DMS53 (cell line): ENCODE measurements at places on chromosomes 13 and 19.

DNA sequence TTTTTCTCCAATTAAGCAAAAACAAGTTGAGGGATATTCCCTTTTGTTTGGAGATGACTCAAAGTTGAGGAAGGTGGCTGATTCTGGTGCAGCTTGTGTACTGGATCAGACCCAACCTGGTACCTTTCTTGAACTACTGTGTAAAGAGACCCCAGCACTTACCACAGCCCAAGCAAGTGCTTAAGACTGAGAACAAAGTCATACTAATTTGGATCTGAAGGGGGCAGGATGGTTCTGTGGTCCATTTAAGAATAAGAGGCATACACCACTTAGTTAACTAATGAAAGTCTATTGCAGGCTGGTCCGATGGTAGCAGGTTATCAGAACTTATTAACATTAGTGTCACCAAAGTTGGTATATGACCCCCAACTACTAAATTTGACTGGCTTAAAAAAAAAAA lies 6.3 kb downstream of the THSD1 start:
- no peak for DNase-seq

- no peak for DNase-seq
Measured at GRCh38 chr19:4196587-4197148, 14.2 kb downstream of the ANKRD24 start.

DNA sequence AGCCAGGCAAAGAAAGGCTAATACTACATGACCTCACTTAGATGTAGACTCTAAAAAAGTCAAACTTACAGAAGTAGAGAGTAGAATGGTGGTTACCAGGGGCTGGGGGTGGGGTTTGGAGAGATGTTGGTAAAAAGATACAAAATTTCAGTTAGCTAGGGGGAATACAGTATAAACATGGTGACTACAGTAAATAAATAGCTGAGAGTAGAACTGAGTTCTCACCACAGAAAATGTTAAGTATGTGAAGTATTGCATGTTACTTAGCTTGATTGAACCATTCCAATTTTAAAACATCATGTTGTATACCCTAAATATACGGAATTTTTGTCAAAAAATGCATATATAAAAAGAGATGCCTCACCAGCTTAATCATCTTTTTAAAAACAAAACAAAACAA lies 67.5 kb upstream of the DOCK9 start:
- DNase-seq = no peak

DNA sequence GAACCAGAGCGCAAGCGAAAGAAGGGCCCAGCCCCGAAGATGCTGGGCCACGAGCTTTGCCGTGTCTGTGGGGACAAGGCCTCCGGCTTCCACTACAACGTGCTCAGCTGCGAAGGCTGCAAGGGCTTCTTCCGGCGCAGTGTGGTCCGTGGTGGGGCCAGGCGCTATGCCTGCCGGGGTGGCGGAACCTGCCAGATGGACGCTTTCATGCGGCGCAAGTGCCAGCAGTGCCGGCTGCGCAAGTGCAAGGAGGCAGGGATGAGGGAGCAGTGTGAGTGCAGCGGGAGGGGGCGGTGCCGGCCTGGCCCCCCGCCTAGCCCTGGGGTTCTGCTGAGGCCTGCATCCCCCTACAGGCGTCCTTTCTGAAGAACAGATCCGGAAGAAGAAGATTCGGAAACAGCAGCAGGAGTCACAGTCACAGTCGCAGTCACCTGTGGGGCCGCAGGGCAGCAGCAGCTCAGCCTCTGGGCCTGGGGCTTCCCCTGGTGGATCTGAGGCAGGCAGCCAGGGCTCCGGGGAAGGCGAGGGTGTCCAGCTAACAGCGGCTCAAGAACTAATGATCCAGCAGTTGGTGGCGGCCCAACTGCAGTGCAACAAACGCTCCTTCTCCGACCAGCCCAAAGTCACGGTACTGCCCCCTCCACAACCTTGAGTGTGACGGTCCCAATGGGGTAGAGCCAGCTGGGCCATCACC lies 2.1 kb downstream of the NR1H2 start:
- no peak for DNase-seq

DNA sequence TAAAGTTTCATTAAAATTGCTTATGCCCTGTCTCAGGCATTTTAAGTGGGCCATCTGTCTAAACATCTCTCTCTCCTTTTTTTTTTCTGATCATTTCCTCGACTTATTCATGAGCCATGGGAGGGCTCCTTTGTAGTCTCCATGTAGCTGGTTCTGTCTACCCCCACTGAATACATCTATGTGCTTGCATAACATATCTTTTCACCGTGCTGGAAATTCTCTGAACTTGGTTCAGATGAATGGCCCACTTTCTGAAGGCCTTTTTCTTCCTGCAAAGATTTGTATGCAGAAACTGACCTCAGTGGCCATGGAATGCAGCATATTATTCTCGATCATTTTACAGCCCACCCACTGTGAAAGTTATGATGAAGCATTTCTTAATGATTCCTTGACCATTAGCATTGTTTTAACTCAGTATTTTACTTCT lies 225.3 kb downstream of the GGACT start:
- DNase-seq = peak; percentile 0

- DNase-seq = no peak
Measured at GRCh38 chr13:80329250-80329649, 11.7 kb downstream of the SPRY2 start.

DNA sequence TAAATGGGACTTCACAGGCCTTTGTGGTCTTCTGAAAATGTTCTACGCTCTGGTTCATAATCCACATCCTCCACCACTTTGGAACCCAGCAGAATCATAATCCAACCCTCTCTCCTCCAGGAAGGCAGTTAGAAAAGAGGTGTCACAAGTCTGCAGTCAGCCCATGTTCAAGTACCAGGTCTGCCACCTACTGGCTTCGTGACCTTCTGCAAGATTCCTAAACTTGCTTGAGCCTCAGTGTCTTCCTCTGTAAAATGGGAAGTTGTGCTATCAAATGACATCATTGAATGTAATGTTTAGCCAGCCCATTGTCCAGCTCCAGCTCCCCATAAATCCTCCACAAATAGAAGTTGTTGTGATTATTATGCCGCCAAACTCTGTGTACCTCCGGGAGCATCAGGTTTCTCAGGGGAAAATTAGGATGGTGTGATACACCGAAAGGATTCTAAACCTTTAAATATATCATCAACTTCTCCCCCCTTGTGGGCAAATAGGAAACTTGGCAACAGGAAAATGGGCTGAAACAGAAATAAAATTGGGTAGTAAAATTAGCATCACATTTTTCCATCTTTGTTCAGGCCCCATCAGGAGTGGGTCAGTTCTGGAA lies 109.7 kb downstream of the NUFIP1 start:
- peak; percentile 72 for DNase-seq

DNA sequence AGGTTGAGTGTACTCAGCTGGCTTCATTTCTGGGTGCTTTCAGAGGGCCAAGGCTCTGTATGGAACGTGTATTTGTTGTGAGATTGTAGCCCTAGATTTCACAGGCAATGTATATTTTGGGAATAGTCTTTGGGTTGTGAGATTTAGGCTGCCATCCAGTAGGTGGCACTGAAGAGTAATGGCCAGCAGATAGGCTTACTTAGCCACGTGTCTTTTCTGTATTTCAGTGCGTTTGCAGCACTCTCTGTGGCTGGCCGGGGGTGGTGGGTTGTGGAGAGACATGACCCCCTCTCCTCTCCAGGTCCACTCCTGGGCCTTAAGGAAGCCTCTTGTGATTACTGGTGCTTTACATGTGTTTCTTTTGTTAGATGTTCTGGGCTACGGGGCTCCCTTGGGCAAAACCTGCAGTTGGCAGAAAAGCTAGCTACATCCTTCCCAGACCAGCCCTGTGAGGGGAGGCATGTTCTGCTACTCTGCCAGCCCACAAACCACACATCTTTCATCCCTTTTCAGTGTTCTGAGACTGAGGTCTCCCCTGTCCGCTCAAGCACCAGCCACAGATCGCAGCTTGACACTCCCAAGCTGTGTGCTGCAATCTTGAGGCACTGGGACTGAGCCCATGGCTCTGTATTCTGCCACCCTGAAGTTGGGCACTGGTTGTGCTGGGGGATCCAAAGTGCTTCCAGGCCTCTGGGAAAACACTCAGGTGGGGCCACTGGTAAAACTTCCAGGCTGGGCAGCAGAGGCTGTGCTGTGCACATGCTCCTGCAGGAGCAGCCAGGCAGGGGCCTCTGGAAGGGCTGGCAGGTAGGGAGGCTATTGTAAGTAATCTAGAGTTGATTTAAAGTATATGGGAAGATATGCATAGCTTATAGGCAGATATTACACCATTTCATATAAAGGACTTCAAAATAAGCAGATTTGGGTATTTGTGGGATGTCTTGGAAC lies 1096.8 kb upstream of the PCDH20 start:
- peak; percentile 43 for DNase-seq

- no peak for DNase-seq
Measured at GRCh38 chr13:99254830-99255229, 3.3 kb downstream of the GPR18 start.

DNA sequence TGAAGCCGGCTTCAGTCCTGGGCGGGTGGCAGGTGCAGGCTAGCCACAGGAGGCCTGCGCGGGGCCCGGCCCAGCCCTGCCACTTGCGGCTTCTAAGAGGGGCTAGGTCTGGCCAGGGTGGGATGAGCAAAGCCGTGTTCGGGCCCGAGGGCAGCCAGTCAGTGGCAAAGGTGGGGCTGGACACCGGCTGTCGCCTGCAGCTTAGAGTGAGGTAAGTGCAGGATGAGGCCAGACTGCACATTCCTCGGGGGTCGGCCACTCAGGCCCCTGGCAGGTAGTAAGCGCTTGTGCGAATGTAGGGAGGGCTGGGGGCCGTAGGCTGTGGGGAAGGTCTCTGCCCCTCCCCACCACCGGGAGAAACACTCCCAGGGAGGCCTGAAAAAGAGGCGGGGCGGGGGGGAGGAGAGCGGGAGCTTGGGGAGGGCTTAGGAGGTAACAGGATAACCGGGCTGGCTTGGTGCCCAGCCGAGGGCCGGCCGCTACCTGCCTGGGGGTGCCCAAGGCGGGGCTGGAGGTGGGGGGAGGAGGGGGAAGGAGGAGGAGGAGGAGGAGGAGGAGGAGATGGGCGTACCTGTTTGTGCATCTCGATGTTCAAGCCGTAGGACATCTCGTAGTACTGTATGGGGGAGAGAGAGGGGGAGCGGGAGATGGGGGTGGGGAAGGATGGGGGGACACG lies 6.4 kb downstream of the TLE5 start:
- DNase-seq = peak; percentile 26

- DNase-seq = peak; percentile 37
Measured at GRCh38 chr13:73421310-73421912, 362.6 kb downstream of the KLF5 start.

GRCh38 chr13:109687559-109688448 lies 98.6 kb downstream of the IRS2 start:
- peak; percentile 58 for DNase-seq

GRCh38 chr13:85377783-85378182 lies 421.4 kb downstream of the SLITRK6 start:
- DNase-seq = no peak

GRCh38 chr19:5150902-5151741 lies 182.2 kb downstream of the KDM4B start:
- DNase-seq = no peak

GRCh38 chr13:49098771-49099512 lies 121.2 kb upstream of the MLNR start:
- DNase-seq = peak; percentile 41

DNA sequence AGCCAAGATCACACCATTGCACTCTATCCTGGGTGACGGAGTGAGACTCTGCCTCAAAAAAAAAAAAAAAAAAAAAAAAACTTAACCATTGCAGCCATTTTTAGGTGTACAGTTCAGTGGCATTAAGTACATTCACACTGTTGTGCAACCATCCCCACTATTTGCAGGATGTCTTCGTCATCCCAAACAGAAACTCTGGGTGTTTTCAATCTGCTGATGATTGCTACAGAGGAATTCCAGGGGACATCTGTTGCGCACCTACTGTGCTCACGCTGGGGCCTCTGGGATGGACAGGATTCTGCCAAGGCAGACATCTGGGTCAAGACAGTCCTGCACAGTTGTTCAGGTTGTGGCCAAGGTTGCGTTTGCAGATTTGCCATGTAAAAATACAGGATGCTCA lies 2.4 kb upstream of the APOC4 start:
- no peak for DNase-seq

- DNase-seq = no peak
Measured at GRCh38 chr19:18308051-18308947, 14.6 kb downstream of the LSM4 start.

DNA sequence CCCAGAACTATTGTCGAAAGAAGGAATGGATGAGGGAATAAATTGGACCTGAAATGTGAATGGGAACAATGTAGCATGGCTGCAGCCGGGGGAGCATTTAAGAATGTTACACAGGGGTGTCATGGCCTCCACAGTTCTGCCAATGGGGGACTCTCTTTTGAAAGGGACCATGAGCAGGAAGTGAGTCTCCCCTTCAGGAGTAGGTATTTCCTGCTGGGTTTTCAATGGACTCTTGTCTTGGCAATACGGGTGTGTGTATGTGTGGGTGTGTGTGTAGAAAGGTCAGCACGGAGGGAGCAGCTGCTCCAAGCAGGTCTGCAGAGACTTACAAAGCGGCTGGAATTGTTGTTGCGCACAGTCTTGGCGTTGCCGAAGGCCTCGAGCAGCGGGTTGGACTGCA lies 24.4 kb downstream of the MYO1F start:
- peak; percentile 28 for DNase-seq

- DNase-seq = peak; percentile 47
Measured at GRCh38 chr13:40376296-40376849, 290.1 kb downstream of the FOXO1 start.

DNA sequence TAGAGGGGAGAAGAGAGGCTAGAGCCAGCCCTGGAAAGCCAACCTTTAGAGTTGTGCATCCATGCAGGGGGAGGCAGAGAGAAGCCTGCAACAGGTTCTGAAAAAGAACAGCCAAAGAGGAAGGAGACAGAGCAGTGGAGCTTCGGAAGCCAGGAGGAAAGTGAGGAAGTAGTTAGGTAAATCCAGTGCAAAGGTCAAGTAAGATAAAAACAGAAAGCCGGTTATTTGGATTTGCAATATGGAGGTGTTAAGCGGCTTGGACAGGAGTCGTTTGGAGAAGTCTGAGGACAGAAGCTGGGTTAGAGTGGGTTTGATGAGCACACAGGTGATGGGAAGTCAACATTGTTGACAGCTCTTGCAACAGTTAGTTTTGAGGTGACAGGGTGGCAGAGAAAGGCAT lies 53.5 kb upstream of the FLT1 start:
- DNase-seq = peak; percentile 53
